Suprapubic skin (tissue), 4 donors: ENCODE measurements at places on chromosomes 7 and 10. TPM values are rescaled to one million over a fixed set of nuclear protein-coding genes. Genes with fewer than 3 reads are reported as not detected.

- H3K36me3 ChIP-seq, result no peaks in the 10 kb centered on the region
- no peak overlapping the region for H3K4me3 ChIP-seq
- DNase-seq, result no peak
- no peak overlapping the region for H3K27ac ChIP-seq
These were observed 117.4 kb downstream of the CABCOCO1 start for GRCh38 chr10:61779950-61780659.

DNA sequence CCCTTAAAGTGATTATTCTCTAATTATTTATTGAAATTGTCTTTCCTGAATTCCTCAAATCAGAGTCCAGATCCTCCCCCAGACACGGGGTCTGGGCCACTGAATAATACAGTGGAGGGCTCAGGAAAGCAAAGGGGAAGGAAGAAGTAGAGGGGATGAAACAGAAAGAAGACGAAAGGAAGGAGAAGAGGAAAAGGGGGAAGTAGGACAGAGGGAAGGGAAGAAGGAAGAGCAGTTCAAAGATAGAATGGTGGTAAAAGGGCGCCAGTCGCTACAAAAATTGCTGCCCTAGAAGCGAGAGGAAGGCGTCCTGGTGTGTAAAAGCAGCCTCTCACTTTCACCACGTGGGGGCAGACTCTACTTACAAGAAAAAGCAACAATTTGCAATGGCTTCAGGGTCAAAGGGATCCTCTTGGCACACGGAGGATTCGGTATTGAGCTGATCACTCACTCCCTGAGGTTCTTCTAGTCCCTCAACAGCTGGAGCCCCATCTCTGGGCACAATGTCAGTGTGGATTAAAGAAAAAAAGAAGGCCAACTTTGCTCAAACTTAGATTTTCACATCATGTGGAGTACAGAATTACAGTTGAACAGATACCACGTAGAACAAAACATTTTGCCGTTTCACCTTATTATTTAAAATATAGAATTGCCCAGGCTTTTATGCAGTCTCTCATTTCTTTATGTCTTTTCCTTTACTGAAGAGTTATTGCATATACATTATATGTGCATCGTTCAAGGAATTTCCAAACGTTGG, 31.4 kb upstream of the NPVF start:
- H3K27ac ChIP-seq, result no peak overlapping the region
- no peak overlapping the region for H3K4me3 ChIP-seq

- H3K27ac ChIP-seq, result no peak overlapping the region
- no peaks in the 10 kb centered on the region for H3K4me1 ChIP-seq
These were observed 156.3 kb downstream of the CCDC71L start for GRCh38 chr7:106504645-106505044.

DNA sequence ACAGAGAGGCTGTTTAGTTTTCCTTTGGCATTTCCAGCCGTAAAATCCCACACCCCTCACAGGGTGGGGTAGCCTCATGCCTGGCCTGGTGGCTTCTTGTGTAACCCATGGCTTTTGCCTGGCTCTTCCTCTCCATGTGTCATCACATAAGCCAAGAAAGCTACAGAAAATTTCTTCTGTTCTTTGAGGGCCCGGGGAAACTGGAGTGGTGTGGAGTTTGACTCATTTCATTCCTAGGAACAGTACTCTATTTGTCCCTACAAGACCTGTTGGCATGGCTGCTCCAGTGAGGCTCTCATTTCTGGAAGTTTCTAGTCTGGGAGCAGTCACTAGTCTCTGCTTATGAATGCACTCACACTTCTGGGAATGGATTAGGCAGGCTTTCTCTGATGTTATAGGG, 523.9 kb downstream of the SUGCT start:
- H3K27me3 ChIP-seq, result no peaks in the 10 kb centered on the region
- peak overlapping the region; percentile 48 for H3K27ac ChIP-seq
- no peaks in the 10 kb centered on the region for H3K36me3 ChIP-seq
- H3K4me3 ChIP-seq, result no peak overlapping the region

GRCh38 chr10:15775513-15775912, 55.8 kb upstream of the ITGA8 start:
- peaks cover 18% of the 10 kb centered on the region for H3K36me3 ChIP-seq
- no peaks in the 10 kb centered on the region for H3K4me1 ChIP-seq
- H3K27ac ChIP-seq, result no peak overlapping the region
- DNase-seq, result no peak
- no peaks in the 10 kb centered on the region for H3K27me3 ChIP-seq

DNA sequence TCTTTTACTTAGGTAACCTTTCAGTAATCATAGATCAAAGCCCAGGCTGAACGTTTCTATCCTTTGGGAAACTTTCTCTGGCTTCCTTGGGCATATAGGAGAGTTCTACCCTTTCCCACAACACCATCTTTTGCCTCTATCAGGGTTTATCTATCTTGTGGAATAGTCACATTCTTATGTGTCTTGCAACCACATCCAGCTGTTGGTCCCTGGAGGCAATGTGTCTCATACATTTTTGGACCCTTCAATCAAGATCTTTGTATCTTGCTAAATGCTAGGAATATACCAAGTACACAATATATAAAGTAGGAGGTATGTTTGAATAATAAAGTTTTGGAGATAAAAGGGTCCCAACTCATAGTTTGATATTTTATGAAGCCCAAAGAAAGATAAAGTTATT, 121.7 kb downstream of the RNLS start:
- H3K27me3 ChIP-seq, result no peaks in the 10 kb centered on the region
- no peak overlapping the region for H3K27ac ChIP-seq
- H3K4me3 ChIP-seq, result no peak overlapping the region
- no peaks in the 10 kb centered on the region for H3K4me1 ChIP-seq
- DNase-seq, result no peak
- no peaks in the 10 kb centered on the region for H3K36me3 ChIP-seq

The CCNJ gene
- total RNA-seq, result 2.7 TPM

DNA sequence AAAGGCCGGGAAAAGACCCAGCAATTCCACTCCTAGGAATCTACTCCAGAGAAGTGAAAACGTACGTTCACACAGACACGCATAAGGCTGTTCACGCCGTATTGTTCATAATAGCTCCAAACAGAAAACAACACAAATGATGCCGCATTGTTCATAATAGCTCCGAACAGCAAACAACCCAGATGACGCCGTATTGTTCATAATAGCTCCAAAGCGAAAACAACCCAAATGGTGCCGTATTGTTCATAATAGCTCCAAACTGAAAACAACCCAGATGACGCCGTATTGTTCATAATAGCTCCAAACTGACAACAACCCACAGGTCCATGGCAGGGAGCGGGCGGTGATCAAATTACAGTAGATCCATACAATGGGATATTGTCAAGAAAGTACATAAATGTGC, 85.2 kb upstream of the DNAAF5 start:
- H3K27me3 ChIP-seq, result no peaks in the 10 kb centered on the region
- DNase-seq, result no peak
- no peaks in the 10 kb centered on the region for H3K4me1 ChIP-seq
- H3K4me3 ChIP-seq, result no peak overlapping the region
- H3K36me3 ChIP-seq, result no peaks in the 10 kb centered on the region
- no peak overlapping the region for H3K27ac ChIP-seq

- DNase-seq, result no peak
- H3K27me3 ChIP-seq, result no peaks in the 10 kb centered on the region
- no peak overlapping the region for H3K4me3 ChIP-seq
- peaks cover 5% of the 10 kb centered on the region for H3K36me3 ChIP-seq
- no peak overlapping the region for H3K27ac ChIP-seq
These were observed 64.8 kb downstream of the ABLIM1 start for GRCh38 chr10:114593240-114593792.

GRCh38 chr10:97393034-97393573, 8.0 kb downstream of the RRP12 start:
- H3K27ac ChIP-seq, result no peak overlapping the region
- H3K27me3 ChIP-seq, result no peaks in the 10 kb centered on the region
- peaks cover 90% of the 10 kb centered on the region for H3K36me3 ChIP-seq
- no peak overlapping the region for H3K4me3 ChIP-seq
- H3K4me1 ChIP-seq, result no peaks in the 10 kb centered on the region
- no peak for DNase-seq

GRCh38 chr7:123624527-123625183, 23.0 kb downstream of the ASB15 start:
- no peaks in the 10 kb centered on the region for H3K36me3 ChIP-seq
- H3K27me3 ChIP-seq, result no peaks in the 10 kb centered on the region
- no peak overlapping the region for H3K27ac ChIP-seq
- no peak overlapping the region for H3K4me3 ChIP-seq
- no peaks in the 10 kb centered on the region for H3K4me1 ChIP-seq
- DNase-seq, result no peak

GRCh38 chr7:68434857-68435256, 1163.4 kb upstream of the AUTS2 start:
- DNase-seq, result no peak
- no peaks in the 10 kb centered on the region for H3K4me1 ChIP-seq
- H3K4me3 ChIP-seq, result no peak overlapping the region
- no peaks in the 10 kb centered on the region for H3K27me3 ChIP-seq

GRCh38 chr7:151707757-151708156, 169.2 kb downstream of the PRKAG2 start:
- H3K27ac ChIP-seq, result no peak overlapping the region
- no peaks in the 10 kb centered on the region for H3K36me3 ChIP-seq
- DNase-seq, result no peak
- no peaks in the 10 kb centered on the region for H3K27me3 ChIP-seq
- no peak overlapping the region for H3K4me3 ChIP-seq
